ENCODE measurements at places on chromosomes 5 and 9. TPM values are rescaled to one million over a fixed set of nuclear protein-coding genes. Genes with fewer than 3 reads are reported as not detected.

The CD14 gene
- 0.48 TPM for total RNA-seq

The HACD4 gene
- 0.61 TPM for total RNA-seq

The FUBP3 gene
- 76.4 TPM for total RNA-seq

The CARD9 gene
- 1.1 TPM for total RNA-seq

The IDNK gene
- total RNA-seq: 0.48 TPM

The IFNA16 gene
- not detected for total RNA-seq

The IFNA6 gene
- total RNA-seq: not detected

The MAP1B gene
- 120 TPM for total RNA-seq

The RNF180 gene
- 2.3 TPM for total RNA-seq

The ENTPD8 gene
- 0.48 TPM for total RNA-seq

The MCTP1 gene
- total RNA-seq: 3.4 TPM

The ST8SIA4 gene
- 0.50 TPM for total RNA-seq

The OGN gene
- total RNA-seq: not detected
